AG10803 (cell line): ENCODE measurements at places on chromosomes 12 and 14.
A peak's percentile ranks its signal among the peaks of the same experiment; 100 is the strongest.

DNA sequence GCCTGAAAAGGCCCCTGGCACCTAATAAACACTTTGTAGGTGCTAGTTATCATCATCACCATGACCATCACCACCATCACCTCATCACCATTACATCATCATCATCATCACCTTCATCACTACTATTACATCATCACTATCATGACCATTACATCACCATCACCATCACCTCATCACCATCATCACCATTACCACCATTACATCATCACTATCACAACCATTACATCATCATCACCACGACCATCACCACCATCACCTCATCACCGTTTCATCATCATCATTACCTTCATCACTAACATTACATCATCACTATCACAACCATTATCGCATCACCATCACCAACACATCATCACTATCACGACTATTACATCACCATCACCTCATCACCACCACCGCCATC, 132.8 kb downstream of the RIMBP2 start:
- no peak for DNase-seq

DNA sequence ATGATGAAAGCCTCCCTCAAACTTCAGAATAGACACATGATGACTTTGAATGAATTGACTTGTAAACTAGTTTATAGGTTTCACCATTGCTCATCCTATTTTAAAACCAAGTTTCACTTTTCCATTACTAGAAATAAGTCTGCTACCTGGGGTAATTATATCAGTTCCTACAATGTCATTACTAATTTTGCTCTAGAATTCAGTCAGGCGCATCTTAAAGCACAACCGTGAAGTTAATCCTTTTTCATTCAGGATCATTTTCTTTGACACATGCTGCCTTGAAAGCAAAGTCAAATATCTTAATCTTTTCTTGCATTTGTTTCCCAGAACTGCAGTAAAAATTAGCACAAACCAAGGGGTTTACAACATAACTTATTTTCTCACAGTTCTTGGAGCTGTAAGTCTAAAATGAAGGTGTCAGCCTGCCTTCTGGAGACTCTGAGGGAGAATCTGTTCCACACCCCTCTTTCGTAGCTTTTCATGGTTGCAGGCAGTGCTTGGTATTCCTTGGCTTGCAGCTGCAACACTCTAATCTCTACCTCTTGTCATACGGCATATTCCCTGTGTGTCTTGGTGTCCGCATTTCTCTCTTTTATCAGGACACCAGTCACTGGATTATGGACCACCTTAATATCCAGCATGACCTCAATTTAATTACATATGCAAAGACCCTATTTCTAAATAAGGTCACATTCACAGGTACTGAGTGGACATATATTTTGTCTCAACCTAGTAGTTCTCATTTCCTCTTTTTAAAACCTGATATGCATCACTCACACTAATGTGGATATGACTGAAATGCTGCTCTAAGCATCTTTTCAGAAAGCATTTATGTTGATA, 114.3 kb upstream of the PDZRN4 start:
- DNase-seq = no peak

DNA sequence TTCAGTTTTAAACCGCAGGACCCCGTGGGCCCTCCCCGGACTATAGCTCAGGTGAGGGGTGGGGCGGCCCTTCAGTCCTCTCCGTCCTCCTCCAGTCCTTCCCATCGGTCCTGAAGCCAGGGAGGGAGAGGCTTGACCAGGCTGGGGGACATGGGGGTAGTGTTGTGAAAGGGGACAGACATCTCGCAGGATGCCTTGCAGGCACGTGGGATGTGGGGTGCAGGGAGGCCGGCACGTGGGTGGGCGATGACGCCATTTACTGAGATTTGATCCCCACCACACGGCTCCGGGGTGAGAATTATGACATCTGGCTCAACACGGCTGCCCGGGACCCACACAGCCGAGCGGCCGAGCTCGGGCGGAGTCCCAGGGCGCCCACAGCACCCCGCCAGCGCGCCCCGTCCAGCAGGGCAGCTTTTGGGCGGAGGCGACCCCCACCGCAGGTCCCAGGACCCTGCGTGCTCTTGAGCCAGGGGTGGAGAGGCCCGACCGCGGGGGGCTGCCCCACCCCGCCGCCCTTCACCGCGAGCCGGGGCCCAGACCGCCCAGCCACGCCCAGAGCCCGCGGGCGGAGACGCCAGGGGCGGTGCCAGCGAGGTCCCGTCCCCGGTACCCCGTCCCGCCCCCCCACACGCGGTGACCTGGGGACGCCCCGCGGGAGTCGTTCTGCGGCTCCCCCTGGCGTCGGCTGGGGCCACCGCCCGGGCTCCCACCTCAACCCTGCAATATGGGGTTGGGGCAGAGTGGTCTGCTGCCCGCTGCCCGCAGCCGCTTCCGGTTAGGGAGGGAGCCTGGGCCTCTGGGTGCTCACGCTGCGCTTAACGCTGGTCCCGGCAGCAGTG, 3.3 kb upstream of the EXOC3L4 start:
- DNase-seq = peak; percentile 31

DNA sequence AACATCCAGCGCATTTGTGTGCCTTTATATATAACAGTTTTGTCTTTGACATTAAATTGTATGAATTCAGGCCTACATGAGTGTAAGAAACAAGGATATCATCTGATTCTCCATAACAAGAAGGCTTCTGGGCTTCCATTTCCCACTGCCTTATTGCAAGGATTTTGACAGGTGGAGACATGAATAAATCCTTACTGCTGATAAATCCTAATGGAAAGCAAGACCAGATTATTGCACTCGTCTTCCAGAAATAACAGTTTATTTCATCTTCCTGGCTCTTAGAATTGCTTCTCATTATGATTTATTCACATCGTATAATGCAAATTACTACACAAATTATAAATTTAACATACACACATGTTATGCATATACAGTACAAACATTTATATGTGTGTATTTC, 348.1 kb downstream of the MDGA2 start:
- DNase-seq = no peak

DNA sequence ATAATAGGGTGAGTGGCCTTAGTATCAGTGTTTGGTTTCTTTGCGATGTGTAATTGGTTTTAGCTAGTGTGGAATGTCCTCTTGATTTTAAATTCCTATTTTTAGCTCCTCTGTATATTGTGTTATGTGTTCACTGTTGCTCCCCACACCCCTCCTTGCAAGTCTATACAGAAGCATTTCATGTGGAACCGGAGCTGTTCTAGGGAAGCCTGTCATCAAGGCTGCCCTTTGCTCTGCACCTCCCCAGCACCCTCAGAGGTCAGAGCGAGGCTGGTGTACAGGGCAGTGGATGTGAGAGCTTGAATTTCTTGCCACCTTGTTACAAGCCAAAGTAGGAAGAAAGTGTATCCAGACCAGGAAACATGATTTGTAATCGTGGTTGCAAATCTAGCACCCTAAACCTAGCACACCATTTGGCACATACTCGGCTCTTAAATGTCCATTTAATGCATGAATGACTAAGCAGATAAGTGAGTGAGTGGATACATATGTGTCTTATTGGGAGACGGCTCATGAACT, 376.8 kb downstream of the RGS6 start:
- DNase-seq = no peak

- no peak for DNase-seq
Observed at GRCh38 chr12:14157088-14157747, 175.8 kb upstream of the GRIN2B start.

DNA sequence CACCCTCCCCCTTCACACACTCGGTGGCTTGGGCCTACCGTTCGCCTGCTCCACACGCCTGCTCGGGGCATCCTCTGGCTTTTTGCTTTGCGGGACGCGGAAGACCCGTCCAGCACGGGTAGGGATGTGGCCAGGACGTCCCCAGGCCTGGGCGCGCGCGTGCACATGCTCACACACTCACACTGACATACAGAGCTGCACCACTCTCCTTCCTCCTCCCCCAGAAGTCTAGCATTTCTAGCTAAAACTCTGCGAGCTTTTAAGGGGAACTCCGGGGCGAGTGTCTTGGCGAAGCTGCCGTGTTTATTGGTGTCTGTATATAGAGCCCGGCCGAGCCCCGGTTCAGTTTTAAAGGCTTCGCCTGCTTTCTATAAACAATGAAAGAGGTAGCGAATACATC, 5.0 kb downstream of the TBX5 start:
- DNase-seq = peak; percentile 84

GRCh38 chr14:70357985-70358384, 1.5 kb downstream of the COX16 start:
- no peak for DNase-seq

- DNase-seq = no peak
Observed at GRCh38 chr14:65783101-65783500, 370.6 kb downstream of the FUT8 start.

GRCh38 chr14:22476005-22476751, 112.8 kb downstream of the DAD1 start:
- DNase-seq = no peak

DNA sequence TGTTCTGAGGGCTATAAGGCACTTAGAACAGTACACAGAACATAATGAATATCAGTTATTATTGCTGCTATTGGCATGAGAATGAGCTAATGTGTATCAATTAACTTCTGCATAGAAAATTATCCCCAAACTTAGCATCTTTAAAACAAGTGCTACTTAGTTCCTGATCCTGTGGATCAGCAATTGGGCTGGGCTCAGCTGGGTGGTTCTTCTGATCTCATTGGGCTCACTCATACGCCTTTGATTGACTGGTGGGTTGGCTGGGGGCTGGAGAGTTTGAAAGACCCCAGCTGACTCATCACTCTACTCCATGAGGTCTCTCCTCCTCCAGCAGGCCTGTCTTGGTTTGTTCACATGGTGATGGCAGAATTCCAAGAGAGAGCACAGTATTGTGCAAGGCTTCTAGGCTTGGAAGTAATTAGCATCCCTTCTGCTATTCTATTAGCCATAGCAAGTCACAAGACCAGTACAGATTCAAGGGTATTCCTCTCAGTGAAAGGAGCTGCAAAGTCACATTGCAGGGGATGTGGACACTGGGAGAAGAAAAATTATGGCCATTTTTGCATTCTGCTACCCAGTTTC, 27.2 kb upstream of the HSPB8 start:
- no peak for DNase-seq

DNA sequence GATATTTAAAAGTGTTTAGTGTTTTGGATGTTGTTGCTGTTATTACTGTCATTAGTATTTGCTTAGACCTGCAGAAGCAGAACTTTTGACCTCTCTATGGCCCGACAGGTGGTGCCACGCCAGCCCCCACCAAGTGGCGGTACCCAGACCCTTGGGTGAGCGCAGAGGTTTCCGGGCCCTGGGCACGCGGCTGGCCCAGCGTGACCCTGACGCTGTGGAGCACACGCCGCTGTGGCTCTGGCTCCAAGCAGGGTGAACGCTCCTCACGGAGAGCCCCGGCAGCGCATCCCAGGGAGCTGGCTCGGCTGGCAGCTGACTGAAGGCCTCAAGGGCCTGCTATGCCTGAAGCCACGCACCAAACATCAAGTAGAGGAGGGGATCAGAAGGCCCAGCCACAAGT, 22.6 kb downstream of the SLC25A47 start:
- no peak for DNase-seq

DNA sequence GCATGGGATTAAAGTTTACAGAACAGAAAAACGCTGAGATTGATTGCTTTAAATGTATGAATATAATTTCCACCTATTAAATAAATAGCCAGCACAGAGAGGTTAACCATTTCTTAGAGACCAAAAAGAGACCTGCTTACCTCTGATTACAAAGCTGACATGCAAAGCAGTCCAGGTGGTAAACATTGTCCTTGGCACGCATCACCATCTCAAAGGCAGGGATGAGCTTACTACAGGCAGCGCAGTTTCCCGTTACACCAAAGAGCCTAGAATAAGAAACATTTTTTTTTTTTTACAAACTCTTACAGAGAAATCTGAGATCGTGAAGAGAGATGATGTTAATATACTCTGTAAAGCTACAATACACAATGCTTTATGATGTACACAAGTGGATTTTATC, 45.7 kb downstream of the LMO3 start:
- no peak for DNase-seq

GRCh38 chr14:36857842-36858445, 196.3 kb downstream of the PAX9 start:
- no peak for DNase-seq

DNA sequence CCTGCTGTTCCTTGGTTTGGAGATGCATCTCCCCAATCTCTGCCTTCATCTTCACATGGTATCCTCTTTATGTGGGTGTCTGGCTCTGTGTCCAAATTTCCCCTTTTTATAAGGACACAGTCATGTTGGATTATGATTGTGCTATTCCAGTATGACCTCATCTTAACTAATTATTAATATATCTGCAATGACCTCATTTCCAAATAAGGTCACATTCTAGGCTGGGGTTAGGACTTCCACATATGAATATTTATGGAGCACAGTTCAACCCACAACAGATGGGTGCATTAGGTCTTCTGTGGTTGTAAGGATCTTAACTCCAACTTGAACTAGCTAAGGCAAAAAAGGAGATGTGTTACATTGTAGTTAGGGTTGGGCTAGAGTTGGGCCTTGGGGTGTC, 69.4 kb downstream of the ADCK1 start:
- DNase-seq = no peak
